ENCODE measurements at places on chromosomes 16 and 17.

DNA sequence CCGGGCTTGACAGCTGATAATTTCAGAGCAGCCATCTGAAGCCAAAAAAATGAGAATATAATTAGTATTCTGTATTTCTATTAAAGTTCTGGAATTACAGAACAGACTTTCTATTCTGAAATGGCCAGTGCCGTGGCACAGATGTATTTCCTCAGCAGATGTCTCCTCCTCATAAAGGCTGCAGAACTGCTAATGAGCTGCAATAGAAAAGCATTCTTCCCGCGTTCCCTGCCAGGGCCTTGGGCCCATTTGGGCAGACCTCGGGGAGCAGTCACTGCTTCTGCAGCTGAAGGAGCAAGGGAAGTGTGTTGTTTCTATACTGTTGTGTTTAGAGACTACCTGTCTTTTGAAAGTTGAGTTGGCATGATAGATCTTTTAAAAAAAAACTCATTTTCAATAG, 152.6 kb upstream of the CACNG5 start:
- no peak for DNase-seq

- DNase-seq, result no peak
Observed at GRCh38 chr16:79542237-79542774, 58.2 kb downstream of the MAF start.

GRCh38 chr17:68698746-68699145, 97.6 kb upstream of the FAM20A start:
- no peak for DNase-seq

DNA sequence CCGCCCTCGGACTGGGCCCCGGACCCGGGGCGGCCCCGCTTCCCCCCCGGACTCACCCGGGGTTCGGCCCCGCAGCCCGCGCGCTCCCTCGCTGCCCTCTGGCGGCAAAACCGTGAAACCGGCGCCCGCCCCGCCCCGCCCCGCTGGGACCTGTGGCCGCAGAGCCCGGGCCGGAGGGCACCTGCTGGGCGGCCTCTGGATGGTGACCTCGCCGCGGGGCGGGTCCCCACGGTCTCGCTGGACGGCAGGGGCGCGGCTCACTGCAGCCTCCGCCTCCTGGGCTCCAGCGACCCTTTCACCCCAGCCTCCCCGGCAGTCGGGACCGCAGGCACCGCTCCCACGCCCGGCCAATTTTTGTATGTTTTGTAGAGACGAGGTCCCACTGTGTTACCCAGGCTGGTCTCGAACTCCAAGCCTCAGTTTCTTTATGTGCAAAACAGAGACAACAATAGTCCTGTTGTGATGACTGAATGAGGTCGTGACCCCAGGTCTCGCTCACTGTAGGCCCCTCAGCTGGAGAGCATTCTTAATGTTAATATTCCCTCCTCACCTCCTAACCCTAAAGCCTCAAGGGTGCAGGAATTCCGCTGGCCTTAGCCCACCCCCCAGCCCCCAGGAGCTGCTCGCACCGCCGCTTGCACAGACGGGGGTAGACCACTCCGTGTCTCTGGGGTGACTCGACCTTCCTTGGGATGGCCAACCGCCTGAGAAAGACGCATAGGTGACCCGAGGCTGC, 33.7 kb upstream of the RPH3AL start:
- DNase-seq, result peak; percentile 83

DNA sequence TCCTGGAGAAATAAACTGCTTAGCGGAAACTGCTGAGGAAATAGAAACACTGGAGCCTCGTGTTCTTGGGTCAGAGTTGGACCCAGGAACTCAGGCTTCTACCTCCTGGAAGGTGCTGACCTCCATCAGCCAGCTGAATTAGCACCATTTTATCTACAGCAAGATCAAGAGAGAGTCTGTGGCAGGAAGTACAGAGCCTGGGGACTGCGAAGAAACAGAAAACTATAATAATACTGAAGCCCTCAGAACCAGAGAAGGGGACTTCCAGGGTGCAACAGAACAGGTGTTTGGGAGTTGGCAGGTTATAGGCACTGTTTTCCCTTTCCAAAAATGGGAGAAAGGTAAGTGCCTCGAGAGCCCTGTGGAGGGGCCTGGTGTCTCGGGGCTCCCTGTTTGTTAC, 379.7 kb downstream of the CA10 start:
- no peak for DNase-seq

DNA sequence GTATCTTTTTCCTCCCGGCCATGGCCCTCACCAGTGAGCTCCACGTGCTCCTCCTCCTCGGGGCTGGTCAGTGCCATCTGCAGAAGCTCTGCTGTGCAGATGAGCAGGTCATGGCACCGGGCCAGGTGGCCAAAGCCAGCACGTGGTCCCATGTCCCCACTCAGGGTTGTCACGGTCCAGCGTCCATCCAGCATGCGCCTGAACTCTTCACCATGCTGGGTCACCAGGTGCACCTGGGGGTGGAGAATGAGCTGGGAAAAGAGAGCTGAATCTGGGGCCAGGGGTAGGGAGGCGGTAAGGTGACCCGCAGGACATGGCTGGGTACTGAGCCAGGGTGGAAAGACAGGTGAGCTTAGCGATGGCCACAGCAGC, 1.3 kb downstream of the DHX58 start:
- DNase-seq, result no peak

- no peak for DNase-seq
Observed at GRCh38 chr16:72926177-72927070, 121.5 kb downstream of the ZFHX3 start.

- DNase-seq, result no peak
Observed at GRCh38 chr17:50833510-50834428, 1.6 kb upstream of the WFIKKN2 start.

GRCh38 chr17:70276906-70277305, 107.6 kb downstream of the KCNJ2 start:
- no peak for DNase-seq

DNA sequence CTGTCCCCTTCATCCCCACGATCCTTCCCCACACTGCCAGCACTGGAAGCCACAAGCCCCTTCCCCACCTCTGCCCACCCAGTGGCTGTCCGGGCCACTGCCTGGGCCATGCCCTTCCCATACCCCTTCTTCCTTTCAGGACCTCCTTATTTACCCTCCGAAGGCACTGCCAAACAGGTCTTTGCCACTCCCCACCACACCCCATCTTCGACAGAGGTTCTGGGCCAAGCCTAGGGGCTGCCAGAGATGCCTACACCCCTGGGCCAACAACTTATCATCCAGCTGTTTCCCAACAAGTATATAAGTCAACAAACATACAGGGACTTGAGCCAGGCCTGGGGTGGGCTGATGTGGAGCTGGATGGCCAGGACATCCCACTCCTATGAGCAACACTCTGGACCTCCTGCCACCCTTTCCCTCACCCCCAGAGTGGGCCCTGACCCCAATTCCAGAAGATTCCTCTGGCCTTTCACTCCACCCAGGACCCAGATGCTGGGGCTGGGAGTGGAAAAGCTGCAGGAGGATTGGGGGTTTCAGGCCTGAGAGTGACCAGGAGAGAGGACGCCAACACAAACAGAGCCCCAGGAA, 1.5 kb upstream of the PPP1R1B start:
- DNase-seq, result no peak

GRCh38 chr17:9360677-9361081, 214.9 kb downstream of the STX8 start:
- DNase-seq, result no peak

GRCh38 chr17:71032746-71033273, 863.5 kb downstream of the KCNJ2 start:
- DNase-seq, result no peak

GRCh38 chr17:38872027-38872511, 2.2 kb downstream of the LASP1 start:
- DNase-seq, result no peak

- DNase-seq, result no peak
Observed at GRCh38 chr16:61042737-61043136, 993.5 kb downstream of the CDH8 start.
